Occipital lobe (tissue), 3 donors: ENCODE measurements at places on chromosomes 1 and 21. TPM values are rescaled to one million over a fixed set of nuclear protein-coding genes. Genes with fewer than 3 reads are reported as not detected.

IGSF3 gene
- 115 TPM for total RNA-seq

KCNE2 gene
- total RNA-seq, result not detected

HOOK1 gene
- 16.8 TPM for total RNA-seq

SMCP gene
- total RNA-seq, result not detected

TRNP1 gene
- total RNA-seq, result 16.4 TPM

LAMTOR5 gene
- total RNA-seq, result 37.7 TPM

ABCG1 gene
- 16.1 TPM for total RNA-seq

OR2T4 gene
- not detected for total RNA-seq

ZNF695 gene
- 8.6 TPM for total RNA-seq

SFN gene
- not detected for total RNA-seq

TDRD10 gene
- 0.16 TPM for total RNA-seq

LMOD1 gene
- total RNA-seq, result 0.47 TPM

LIN28A gene
- total RNA-seq, result not detected

NBPF10 gene
- 1.1 TPM for total RNA-seq

DYNLT5 gene
- 3.6 TPM for total RNA-seq

PTCH2 gene
- total RNA-seq, result 1.4 TPM

CLIC6 gene
- 0.31 TPM for total RNA-seq

CRNN gene
- total RNA-seq, result not detected

OR2W3 gene
- total RNA-seq, result 1.6 TPM

PLEKHN1 gene
- not detected for total RNA-seq

NCF2 gene
- total RNA-seq, result 4.8 TPM

OLFML2B gene
- total RNA-seq, result 0.94 TPM

GNAT2 gene
- not detected for total RNA-seq

CCDC30 gene
- 15.4 TPM for total RNA-seq

PTGS2 gene
- 1.7 TPM for total RNA-seq

HTR6 gene
- 0.16 TPM for total RNA-seq

ELAPOR1 gene
- total RNA-seq, result 19.5 TPM

F3 gene
- total RNA-seq, result 25.6 TPM

COL11A1 gene
- total RNA-seq, result 45.9 TPM

DCDC2B gene
- total RNA-seq, result not detected

DENND4B gene
- 11.9 TPM for total RNA-seq
